ENCODE measurements at places on chromosomes 5 and 9.

DNA sequence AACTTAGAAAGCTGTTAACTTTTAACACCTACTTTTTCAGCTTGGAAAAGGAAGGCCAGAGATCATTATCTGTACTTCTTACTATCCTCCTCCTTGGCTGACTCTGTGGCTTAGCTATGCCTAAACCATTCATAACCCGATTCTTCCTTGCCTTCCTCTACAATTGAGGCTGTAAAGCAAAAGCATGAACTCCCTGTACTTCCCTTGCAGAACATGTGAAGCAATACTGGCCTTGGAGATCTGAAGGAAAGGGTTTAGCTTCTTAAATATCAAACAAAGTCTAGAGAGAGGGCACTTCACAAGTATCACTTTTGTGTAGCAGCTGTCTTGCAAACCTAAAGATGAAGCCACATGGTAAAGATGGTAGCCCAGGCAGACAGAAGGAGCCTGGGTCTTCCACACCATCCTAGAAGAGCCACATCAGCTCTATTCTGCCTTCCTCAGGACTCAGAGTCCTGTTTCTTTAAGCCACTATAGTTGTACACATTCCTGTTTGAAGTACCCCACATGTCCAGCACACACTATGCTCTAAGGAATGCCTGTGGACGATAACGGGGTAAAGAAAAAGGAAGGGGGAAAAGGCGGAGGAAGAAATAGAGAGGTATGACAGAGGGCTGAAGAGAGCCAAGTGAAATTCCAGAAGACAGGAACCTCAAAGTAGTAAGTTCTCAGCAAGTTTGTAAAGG, 169.2 kb downstream of the SLIT3 start:
- H3K36me3 ChIP-seq = no peaks in the 10 kb centered on the region
- no peaks in the 10 kb centered on the region for H3K27me3 ChIP-seq
- DNase-seq = no peak
- H3K4me3 ChIP-seq = no peak overlapping the region

- H3K36me3 ChIP-seq = no peaks in the 10 kb centered on the region
- peaks cover 3% of the 10 kb centered on the region for H3K4me1 ChIP-seq
- no peak for DNase-seq
- H3K27ac ChIP-seq = no peak overlapping the region
- no peak overlapping the region for H3K4me3 ChIP-seq
- no peaks in the 10 kb centered on the region for H3K27me3 ChIP-seq
These were observed 304.9 kb downstream of the TMEM167A start for GRCh38 chr5:82772281-82772680.

DNA sequence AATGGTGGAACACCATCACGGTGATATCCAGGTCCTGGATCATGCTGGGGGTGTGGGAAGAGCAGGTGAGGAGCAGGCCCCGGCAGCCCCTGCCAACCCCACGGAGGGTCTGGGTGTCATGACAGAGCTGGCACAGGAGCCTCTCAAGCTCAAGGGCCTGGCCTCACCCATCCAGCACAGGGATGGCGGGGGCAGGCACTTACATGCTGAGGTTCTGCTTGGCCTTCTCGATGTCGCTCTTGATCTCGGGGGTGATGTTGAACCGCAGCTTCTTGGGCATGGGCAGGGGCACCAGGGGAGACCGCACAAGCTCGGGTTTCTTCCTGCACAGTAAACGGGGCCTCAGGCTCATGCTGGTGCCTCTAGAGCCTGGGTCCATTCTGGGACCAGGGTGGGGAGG, 12.3 kb downstream of the CRAT start:
- H3K4me1 ChIP-seq = no peaks in the 10 kb centered on the region
- DNase-seq = no peak
- H3K27ac ChIP-seq = no peak overlapping the region
- no peaks in the 10 kb centered on the region for H3K27me3 ChIP-seq

- peaks cover 90% of the 10 kb centered on the region for H3K36me3 ChIP-seq
- H3K4me3 ChIP-seq = peak overlapping the region; percentile 63
- H3K4me1 ChIP-seq = peaks cover 67% of the 10 kb centered on the region
- no peaks in the 10 kb centered on the region for H3K27me3 ChIP-seq
These were observed 130.3 kb downstream of the CDC42SE2 start for GRCh38 chr5:131394128-131394527.

DNA sequence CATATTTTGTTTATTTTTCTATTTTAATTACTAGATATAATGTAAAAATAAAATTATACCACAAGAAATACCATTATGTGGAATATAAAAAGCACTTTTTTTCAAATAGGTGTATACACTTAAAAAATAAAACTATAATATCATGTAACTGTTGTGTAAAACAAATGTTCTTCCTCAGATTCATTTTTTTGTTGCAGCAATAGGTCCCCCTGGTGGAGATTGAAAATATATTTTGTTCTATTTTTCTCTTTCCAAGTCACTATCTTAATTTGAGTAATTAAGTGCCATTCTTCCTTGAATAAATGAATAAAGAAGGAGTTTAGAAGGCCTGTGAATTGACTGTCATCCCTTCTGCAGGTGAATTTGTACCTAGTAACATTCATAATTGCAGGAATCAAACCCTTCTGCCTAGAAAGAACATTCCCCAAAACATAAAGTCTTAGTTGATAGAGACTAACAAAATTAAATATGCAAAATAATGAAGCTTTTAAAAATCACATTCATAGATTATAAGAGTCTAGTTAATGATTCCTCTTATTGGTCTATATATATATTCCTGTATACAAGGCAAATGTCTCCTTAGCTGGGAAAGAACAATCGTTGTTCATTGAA, 23.4 kb downstream of the CETN3 start:
- peaks cover 6% of the 10 kb centered on the region for H3K4me1 ChIP-seq
- peaks cover 11% of the 10 kb centered on the region for H3K27me3 ChIP-seq
- DNase-seq = no peak
- no peak overlapping the region for H3K27ac ChIP-seq
- no peak overlapping the region for H3K4me3 ChIP-seq

GRCh38 chr5:168467755-168468330, 18.4 kb upstream of the RARS1 start:
- DNase-seq = no peak
- no peaks in the 10 kb centered on the region for H3K36me3 ChIP-seq
- no peak overlapping the region for H3K27ac ChIP-seq
- H3K27me3 ChIP-seq = peaks cover 5% of the 10 kb centered on the region
- H3K4me1 ChIP-seq = no peaks in the 10 kb centered on the region
- no peak overlapping the region for H3K4me3 ChIP-seq

GRCh38 chr9:105900123-105900522, 205.8 kb downstream of the TMEM38B start:
- no peak overlapping the region for H3K4me3 ChIP-seq
- H3K36me3 ChIP-seq = no peaks in the 10 kb centered on the region
- no peak overlapping the region for H3K27ac ChIP-seq
- peaks cover 7% of the 10 kb centered on the region for H3K27me3 ChIP-seq
- no peaks in the 10 kb centered on the region for H3K4me1 ChIP-seq
- no peak for DNase-seq

DNA sequence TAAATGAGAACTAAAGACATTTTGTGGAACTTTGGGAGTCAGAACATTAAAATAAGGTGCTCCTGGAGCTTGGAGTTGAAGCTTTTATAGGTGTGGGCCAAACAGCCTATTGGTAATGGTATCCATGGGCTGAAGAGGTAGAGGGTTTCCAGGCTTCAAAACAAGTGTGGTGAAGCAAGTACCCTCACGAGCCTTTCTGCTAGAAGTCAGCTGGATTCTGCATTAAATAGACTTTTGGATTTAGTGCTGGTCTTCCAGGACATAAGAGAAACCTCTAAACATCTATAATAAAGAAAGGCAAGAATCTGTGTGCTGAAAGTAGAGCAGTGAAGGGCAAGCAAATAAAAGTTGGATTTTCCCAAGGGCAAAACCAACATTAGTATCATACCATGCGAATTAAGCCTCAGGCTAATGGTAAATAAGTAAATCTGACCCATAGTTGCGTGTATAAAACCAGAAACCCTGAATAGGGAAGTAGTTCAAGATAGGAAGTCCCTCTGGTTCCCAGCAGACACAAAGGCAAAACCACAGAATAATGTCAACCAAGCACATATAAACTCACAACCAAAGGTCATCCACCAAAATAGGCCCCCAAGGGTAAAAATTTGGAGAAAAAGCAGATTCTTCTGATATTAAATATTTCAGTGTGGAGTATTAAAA, 306.3 kb downstream of the TLE4 start:
- no peaks in the 10 kb centered on the region for H3K36me3 ChIP-seq
- DNase-seq = no peak
- no peak overlapping the region for H3K4me3 ChIP-seq
- H3K27me3 ChIP-seq = peaks cover 3% of the 10 kb centered on the region
- peaks cover 20% of the 10 kb centered on the region for H3K4me1 ChIP-seq
- no peak overlapping the region for H3K27ac ChIP-seq

GRCh38 chr5:157172403-157172802, 6.3 kb upstream of the GARIN3 start:
- H3K4me3 ChIP-seq = peak overlapping the region; percentile 73
- peak; percentile 78 for DNase-seq
- peak overlapping the region; percentile 98 for H3K27ac ChIP-seq
- peaks cover 20% of the 10 kb centered on the region for H3K36me3 ChIP-seq

- no peak overlapping the region for H3K27ac ChIP-seq
- H3K27me3 ChIP-seq = peaks cover 8% of the 10 kb centered on the region
- H3K36me3 ChIP-seq = peaks cover under 1% of the 10 kb centered on the region
These were observed 11.9 kb upstream of the NR4A3 start for GRCh38 chr9:99809586-99810319.

DNA sequence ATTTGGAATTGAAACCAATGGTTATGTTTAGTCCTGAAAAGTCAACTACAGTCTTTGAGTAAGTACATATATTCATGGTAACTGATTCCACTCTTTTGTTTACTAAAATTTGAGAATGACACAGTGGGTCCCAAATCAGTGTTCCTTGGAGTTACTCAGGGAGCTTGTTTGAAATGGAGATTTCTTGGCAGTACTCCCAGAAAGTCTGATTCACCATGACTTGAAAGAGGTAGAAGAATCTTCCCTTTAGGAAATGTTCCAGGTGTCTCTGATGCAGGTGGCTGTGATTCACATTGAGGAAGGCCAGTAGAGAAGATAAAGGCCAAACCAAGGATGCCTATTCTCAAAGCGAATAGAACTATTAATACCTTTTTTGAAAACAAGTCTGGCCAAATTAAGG, 1078.3 kb downstream of the CDH12 start:
- H3K4me3 ChIP-seq = no peak overlapping the region
- no peaks in the 10 kb centered on the region for H3K4me1 ChIP-seq
- H3K36me3 ChIP-seq = no peaks in the 10 kb centered on the region
- DNase-seq = no peak
- H3K27me3 ChIP-seq = no peaks in the 10 kb centered on the region

GRCh38 chr5:6686915-6687409, 26.3 kb upstream of the TENT4A start:
- H3K27ac ChIP-seq = no peak overlapping the region
- no peaks in the 10 kb centered on the region for H3K36me3 ChIP-seq
- DNase-seq = no peak
- H3K27me3 ChIP-seq = peaks cover 28% of the 10 kb centered on the region

DNA sequence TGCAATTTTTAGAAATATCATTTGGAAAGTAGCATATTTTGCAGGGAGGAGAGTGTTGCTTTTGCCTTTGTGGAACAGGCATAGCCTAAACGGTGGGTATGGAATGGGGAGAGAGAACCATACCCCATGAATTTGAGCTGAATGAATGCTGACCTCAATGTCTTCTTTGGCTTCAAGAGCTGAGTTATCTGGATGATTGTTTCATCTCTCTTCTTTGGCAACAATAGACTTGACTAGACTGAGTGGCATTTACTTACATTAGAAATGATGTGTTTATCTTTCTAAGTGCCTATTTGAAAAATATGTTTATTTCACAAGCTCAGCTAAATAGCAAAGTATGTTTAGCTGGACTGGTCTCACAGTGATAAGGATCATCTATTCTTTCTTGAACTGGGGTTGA, 42.8 kb downstream of the SPEF2 start:
- no peak overlapping the region for H3K4me3 ChIP-seq
- DNase-seq = no peak
- H3K27ac ChIP-seq = no peak overlapping the region

- H3K4me3 ChIP-seq = no peak overlapping the region
- no peak overlapping the region for H3K27ac ChIP-seq
- DNase-seq = no peak
- no peaks in the 10 kb centered on the region for H3K36me3 ChIP-seq
- H3K4me1 ChIP-seq = no peaks in the 10 kb centered on the region
- no peaks in the 10 kb centered on the region for H3K27me3 ChIP-seq
These were observed 52.9 kb downstream of the ZNF462 start for GRCh38 chr9:106915851-106916250.

- no peak overlapping the region for H3K27ac ChIP-seq
- no peak overlapping the region for H3K4me3 ChIP-seq
- no peaks in the 10 kb centered on the region for H3K27me3 ChIP-seq
- DNase-seq = no peak
- H3K36me3 ChIP-seq = no peaks in the 10 kb centered on the region
- no peaks in the 10 kb centered on the region for H3K4me1 ChIP-seq
These were observed 53.2 kb upstream of the SNCAIP start for GRCh38 chr5:122258840-122259239.

DNA sequence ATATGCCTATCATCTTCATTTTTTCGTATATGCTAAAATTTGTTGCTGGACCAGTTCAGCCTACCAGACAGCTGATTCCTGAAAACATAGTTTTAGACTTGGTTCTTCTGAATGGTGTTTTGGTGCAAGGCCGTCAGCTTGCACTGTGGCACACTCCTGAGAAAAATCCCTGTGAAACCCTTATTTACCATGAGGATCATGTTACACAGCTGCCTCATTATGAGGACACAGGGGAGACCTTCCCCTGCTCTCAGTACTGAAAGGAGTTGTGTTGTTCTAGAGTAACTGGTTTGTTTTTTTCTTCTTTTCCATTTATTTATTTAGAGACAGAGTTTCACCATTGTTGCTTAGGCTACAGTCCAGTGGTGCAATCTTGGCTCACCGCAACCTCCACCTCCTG, 37.6 kb downstream of the MAST4 start:
- H3K4me1 ChIP-seq = no peaks in the 10 kb centered on the region
- H3K4me3 ChIP-seq = no peak overlapping the region
- peaks cover 8% of the 10 kb centered on the region for H3K27me3 ChIP-seq
- DNase-seq = no peak
- no peak overlapping the region for H3K27ac ChIP-seq
- H3K36me3 ChIP-seq = no peaks in the 10 kb centered on the region

GRCh38 chr9:100129772-100130171, 30.7 kb downstream of the INVS start:
- H3K4me3 ChIP-seq = no peak overlapping the region
- H3K4me1 ChIP-seq = peaks cover 5% of the 10 kb centered on the region
- peaks cover 17% of the 10 kb centered on the region for H3K36me3 ChIP-seq
- H3K27me3 ChIP-seq = no peaks in the 10 kb centered on the region
- no peak for DNase-seq

GRCh38 chr5:147835386-147835798, 3.9 kb upstream of the SPINK1 start:
- H3K4me3 ChIP-seq = no peak overlapping the region
- DNase-seq = no peak
- peaks cover 10% of the 10 kb centered on the region for H3K27me3 ChIP-seq
- no peaks in the 10 kb centered on the region for H3K36me3 ChIP-seq
- no peaks in the 10 kb centered on the region for H3K4me1 ChIP-seq
